ENCODE measurements at places on chromosomes 7 and 10.

DNA sequence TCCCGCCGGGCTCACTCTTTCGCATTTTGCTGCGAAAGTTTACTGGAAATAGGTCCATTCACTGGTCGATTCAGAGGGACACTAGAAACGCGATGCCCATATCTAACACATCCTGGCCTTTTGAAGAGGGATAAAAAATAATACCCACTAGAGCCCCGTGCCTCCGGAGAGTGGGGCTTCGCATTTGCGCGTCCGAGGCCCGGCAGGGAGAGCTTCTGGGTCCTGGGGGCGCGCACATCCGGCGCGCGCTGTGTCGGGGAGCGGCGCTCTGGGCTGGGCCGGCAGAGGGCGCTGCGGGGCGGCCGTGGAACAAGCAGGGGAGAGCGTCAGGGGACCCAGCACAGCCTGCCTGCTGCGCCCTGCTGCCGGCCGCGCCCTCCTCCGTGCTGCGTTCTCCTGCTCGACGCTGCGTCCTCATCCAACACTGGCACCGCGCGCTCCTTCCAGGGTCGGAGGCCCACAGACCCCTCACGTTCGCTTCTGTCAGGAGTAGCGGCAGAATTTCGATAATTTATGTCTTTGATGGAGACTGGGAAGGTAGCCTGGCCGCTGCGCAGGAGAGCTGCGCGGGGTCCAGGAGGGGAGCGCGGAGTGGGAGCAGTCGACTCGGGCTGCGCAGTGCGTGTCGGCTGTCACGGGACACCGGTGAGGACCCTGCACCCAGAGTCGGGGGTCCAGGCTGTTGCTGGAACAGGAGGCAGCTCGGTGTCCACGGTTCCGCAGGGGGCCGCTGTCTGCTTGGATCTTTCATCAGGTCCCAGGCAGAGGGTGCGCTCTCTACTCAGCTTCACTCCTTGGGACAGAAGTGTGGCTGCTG lies 41.5 kb upstream of the ZNF32 start:
- DNase-seq: peak; percentile 75

GRCh38 chr7:66152371-66153191 lies 37.9 kb downstream of the CRCP start:
- peak; percentile 71 for DNase-seq

- DNase-seq: no peak
These were observed 20.9 kb downstream of the VIM start for GRCh38 chr10:17248964-17249363.

- no peak for DNase-seq
These were observed 81.6 kb upstream of the C1QL3 start for GRCh38 chr10:16603308-16603707.

GRCh38 chr7:112206991-112207592 lies 597 bp downstream of the ZNF277 start:
- DNase-seq: no peak
